ENCODE measurements at places on chromosomes 12 and 14. TPM values are rescaled to one million over a fixed set of nuclear protein-coding genes. Genes with fewer than 3 reads are reported as not detected.

DNA sequence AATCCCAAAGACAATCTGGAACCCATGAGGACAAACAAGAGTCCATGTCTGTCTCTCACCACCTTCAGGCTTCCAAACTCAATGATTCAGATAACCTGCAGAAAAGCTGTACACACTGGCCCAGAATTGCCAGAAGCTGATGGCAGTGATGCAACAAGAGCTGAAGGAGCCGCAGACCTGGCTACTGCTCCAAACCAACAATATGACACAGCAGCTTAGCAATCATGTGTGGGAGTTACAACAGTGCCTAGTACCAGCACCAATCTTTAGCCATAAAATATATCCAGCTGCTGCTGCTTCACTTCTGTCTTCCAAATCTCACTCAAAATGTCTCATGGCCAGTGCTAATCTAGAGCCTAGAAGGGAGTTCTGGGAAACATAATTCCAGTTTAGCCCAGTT, 22.0 kb downstream of the RPS6KA5 start:
- DNase-seq: no peak

Gene KCNH3
- 0.16 TPM for total RNA-seq

DNA sequence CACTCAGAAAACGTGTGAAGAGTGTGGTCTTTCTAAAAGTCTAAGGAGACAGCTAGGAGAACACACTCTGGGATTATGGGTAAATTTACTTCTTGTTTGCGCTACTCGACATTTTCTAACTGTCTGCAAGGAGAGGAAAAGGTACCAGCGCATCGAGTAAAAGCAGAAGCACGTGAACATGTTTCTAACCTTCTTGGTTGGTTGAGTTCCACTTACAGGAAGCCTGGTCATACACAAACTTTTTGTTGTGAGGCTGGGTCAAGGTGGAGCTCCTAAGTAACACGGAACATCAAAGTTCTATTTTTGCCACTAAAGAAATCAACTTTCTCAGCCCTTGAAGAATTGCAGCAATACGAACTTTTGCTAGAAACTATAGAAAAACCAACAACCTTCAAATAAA, 20.0 kb downstream of the ANKLE2 start:
- DNase-seq: no peak

Gene LHX5
- total RNA-seq: 1.8 TPM

- no peak for DNase-seq
Measured at GRCh38 chr12:11853126-11853525, 203.7 kb downstream of the ETV6 start.

GRCh38 chr12:112117685-112118084, 7.7 kb upstream of the TRAFD1 start:
- DNase-seq: no peak

- DNase-seq: peak; percentile 81
Measured at GRCh38 chr12:48977290-48978281, 536 bp upstream of the WNT1 start.

Gene P2RX2
- total RNA-seq: not detected

GRCh38 chr14:61940666-61941420, 178.6 kb downstream of the SNAPC1 start:
- DNase-seq: peak; percentile 8

GRCh38 chr14:73739899-73740617, 25.9 kb upstream of the PNMA1 start:
- no peak for DNase-seq

GRCh38 chr12:22283006-22283506, 51.5 kb downstream of the ST8SIA1 start:
- no peak for DNase-seq

- no peak for DNase-seq
Measured at GRCh38 chr12:108338915-108339657, at the start of gene CMKLR1. Gene CMKLR1 (minus strand): TSS chr12:108339311. CDS start chr12:108293591, 45,720 bp downstream.

GRCh38 chr12:27555361-27555760, 31.4 kb downstream of the PPFIBP1 start:
- no peak for DNase-seq

Gene PNMA1
- total RNA-seq: 97.4 TPM

DNA sequence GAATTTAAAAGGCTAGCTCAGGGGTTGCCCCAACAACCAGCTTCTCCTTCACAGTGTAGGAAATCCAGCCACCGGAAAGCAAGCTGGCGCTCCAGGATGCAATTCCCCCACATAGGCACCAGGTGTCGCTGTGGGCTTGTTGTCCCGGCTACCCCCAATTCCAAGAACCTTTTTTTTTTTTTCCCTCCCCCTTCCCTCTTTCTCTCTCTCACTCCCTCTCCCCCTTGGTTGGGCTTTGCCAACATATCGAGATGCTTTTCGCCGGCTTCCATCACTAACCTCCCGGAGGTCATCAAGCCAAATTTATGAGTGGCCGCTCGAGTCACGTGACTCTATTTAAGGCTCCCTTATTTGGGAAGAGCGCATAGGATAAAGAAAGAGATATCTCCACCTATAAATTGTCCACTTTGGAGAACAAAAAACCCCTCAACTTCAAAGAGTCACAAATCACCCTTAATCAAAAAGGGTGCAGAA, at the start of gene HOXC5:
TSS of gene HOXC5 (plus strand) at position 424 of the 474 bp plus-strand sequence. CDS start 73 bp downstream, outside the sequence.
- DNase-seq: peak; percentile 81
